Inflammatory macrophage treated with lipopolysaccharide for 4 hours (primary cell): ENCODE measurements at places on chromosomes 1 and 21.
A peak's percentile ranks its signal among the peaks of the same experiment; 100 is the strongest.

DNA sequence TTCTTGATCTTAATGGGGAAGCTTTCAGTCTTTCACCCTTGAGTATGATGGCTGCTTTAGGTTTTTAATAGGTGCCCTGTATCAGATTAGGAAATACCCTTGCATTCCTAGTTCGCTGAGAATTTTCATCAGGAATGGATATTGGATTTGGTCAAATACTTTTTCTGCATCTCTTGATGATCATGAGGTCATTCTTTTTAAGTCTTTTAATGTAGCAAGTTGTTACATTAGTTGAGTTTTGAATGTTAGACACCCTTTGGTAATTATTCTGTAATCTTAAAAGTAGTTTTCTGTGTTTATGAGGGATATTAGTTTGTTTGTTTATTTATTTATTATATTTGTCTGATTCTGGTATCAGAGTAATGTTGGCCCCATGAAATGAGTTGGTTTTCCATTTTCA, 22.5 kb downstream of the MAN1A2 start:
- DNase-seq: no peak

DNA sequence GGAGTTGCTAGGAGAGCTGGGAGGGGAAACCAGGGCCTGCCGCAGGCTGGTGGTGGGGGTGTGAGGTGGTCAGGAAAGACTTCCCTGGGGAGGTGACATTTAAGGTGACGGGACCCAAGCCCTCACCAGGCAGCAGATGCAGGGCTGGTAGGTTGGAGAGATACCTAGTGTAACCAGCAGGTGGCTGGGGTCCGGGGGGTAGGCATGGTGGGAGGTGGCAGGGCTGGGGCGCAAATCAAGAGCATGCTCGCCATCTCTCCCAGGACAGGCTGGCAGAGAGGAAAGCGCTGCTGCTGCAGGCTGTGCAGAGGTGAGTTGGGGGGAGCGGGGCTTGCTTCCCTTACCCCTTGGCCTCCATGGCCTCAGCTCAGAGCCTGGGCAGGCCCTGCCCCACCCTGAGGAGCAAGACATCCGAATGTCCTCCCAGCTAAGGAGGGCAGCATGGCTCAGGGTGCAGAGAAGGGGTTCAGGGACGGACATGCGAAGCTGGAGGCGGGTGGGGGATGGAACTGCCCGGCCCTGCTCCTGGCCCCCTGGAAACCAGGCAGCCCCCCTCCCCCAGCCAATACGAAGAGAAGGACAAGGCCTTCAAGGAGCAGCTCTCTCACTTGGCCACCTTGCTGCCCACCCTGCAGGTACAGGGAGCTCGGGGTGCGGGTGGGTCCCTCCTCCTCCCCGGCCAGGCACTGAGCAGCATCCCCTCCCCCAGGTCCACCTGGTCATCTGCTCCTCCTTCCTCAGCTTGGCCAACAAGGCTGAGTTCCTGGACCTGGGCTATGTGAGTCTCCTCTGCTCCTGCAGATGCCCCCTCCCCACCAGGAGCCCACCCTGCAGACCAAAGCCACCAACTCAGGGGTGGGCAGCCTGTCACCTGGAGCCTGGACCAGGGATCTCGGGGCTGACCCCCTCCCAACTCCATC, 4.0 kb downstream of the RNF207 start:
- no peak for DNase-seq

DNA sequence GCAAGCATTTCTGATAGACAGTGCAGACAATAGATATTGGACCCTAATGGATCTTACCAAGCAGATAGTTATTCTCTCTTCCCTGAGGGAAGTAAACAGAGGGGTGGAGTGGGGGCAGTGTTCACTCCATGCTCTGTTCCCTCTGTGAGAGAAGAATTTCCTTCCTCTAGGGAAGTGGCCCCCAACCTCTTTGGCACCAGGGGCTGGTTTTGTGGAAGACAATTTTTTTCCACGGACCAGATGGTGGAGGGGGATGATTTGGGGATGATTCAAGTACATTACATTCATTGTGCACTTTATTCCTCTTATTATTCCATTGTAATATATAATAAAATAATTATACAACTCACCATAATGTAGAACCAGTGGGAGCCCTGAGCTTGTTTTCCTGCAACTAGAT, 459.9 kb downstream of the ADGRL2 start:
- no peak for DNase-seq

DNA sequence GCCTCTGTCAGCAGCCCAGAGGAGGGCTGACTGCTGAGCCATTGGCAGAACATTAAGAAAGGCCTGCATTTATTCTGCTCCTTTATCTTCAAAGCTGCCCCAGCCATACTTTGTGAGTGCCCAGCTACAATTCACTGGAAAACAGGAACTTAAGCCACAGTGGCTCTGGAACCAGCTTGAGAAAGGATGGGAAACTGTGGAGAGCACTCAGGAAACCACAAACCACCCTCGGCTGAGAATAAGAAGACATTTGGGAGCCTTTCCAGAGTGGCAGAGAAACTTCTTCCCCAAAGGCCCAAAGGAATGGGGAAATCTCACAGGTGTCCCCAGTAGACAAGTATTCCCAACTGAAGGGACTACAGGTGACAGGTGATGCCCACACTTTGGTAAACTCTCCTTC, 1.8 kb downstream of the LAMB3 start:
- DNase-seq: peak; percentile 85

DNA sequence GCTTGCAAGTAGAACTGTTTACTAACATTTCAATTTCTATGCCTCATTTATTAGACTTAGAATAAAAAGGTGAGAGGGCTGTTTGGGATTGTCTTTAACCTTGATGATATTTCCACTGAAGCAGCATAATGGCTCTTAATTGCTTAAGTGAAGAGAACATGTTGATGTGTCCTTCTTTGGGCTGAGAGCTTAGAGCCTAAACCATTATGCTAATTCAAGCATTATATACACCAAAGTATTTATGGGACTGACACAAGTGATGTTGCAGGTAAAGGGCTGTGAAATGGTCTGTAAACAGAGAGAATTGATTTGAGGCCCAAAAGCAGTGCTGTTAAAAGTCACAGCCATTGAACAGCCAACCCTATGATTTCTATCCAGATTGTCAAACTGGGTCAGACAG, 113.9 kb downstream of the ATG4C start:
- DNase-seq: no peak
